Spinal cord (tissue), 10 donors: ENCODE measurements at places on chromosomes 12 and 14.

DNA sequence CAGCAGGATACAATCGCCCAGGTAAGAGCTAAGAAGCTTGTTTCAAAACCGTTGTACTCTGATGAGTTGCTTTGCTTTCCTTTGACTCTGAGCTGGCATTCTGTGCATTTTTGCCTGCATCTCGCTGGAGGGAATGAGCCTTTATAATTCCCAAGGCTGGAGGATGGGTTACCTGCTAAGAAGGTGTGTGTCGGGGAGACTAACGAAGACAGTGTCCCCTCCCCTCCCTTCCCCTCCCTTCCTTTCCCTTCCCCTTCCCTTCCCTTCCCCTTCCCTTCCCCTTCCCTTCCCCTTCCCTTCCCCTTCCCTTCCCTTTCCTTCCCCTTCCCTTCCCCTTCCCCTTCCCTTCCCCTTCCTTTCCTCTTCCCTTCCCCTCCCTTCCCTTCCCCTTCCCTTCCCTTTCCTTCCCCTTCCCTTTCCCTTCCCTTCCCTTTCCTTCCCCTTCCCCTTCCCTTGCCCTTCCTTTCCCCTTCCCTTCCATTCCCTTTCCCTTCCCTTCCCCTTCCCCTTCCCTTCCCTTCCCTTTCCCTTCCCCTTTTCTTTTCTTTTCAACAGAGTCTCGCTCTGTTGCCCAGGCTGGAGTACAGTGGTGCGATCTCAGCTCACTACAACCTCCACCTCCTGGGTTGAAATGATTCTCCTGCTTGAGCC lies 15.4 kb downstream of the C3AR1 start:
- no peaks in the 10 kb centered on the region for H3K4me1 ChIP-seq
- H3K36me3 ChIP-seq: peaks cover 52% of the 10 kb centered on the region
- H3K27me3 ChIP-seq: no peaks in the 10 kb centered on the region
- no peak overlapping the region for H3K4me3 ChIP-seq
- DNase-seq: no peak

DNA sequence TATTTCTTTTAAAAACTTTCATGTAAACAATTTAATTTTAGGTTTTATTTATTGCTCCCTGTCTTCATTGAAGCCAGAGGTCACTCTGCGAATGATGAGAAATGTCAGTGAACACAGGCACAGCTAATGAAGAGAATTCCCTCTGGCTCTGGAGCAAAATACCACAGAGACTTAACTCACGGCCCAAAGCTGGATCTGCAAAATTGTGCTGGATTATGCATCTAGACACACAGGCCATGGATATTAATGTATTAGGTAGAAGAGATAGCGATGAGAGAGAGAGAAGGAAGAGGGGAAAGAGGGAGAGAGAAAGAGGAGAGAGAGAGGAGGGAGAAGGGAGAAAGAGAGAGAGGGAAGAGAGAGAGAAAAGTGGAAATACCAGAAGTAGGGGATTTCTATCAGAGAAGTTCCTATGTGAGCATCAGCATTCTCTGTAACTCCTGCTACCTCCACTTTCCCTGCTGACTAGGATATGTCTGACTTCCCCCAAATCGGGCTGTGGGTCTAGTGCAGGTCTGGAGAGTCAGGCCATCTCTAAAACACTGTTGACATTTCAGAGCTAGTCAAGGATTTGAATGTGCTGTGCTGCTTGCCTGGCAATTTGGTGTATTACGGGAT lies 3.7 kb downstream of the ARHGDIB start:
- no peak overlapping the region for H3K27ac ChIP-seq
- H3K4me1 ChIP-seq: peaks cover under 1% of the 10 kb centered on the region
- H3K4me3 ChIP-seq: no peak overlapping the region
- H3K36me3 ChIP-seq: no peaks in the 10 kb centered on the region

DNA sequence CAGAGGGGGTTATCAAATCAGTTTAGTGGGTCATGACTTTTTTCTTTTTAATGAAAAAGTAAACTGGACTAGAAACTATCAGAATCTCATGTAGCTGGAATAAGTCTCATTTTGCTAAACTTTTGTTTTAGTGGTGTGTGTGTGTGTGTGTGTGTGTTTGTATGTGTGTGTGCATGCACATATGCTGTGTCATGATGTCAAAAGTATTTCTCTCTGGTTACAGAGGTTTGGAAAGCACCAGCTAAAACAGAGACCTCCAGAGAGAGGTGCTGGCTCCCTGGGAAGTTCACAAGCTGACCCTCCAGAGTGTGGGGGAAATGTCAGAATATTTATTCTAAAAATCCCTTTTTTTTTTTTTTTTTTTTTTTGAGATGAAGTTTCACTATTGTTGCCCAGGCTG lies 114.7 kb downstream of the LGMN start:
- H3K36me3 ChIP-seq: no peaks in the 10 kb centered on the region
- DNase-seq: no peak
- H3K27me3 ChIP-seq: no peaks in the 10 kb centered on the region
- H3K4me3 ChIP-seq: no peak overlapping the region
- peaks cover under 1% of the 10 kb centered on the region for H3K4me1 ChIP-seq

- no peaks in the 10 kb centered on the region for H3K27me3 ChIP-seq
- H3K4me1 ChIP-seq: no peaks in the 10 kb centered on the region
- no peak overlapping the region for H3K27ac ChIP-seq
- no peak for DNase-seq
- no peaks in the 10 kb centered on the region for H3K36me3 ChIP-seq
- no peak overlapping the region for H3K4me3 ChIP-seq
Measured at GRCh38 chr12:40192704-40193255, 32.0 kb upstream of the LRRK2 start.

GRCh38 chr12:127383281-127383680 lies 883.7 kb upstream of the TMEM132C start:
- H3K4me1 ChIP-seq: peaks cover 6% of the 10 kb centered on the region
- no peak for DNase-seq
- H3K27me3 ChIP-seq: no peaks in the 10 kb centered on the region
- H3K4me3 ChIP-seq: no peak overlapping the region
- no peak overlapping the region for H3K27ac ChIP-seq
- H3K36me3 ChIP-seq: no peaks in the 10 kb centered on the region

GRCh38 chr12:95336387-95337067 lies 118.9 kb downstream of the VEZT start:
- H3K36me3 ChIP-seq: no peaks in the 10 kb centered on the region
- H3K27me3 ChIP-seq: peaks cover 2% of the 10 kb centered on the region
- H3K4me1 ChIP-seq: peaks cover 9% of the 10 kb centered on the region
- H3K27ac ChIP-seq: peak overlapping the region; percentile 67
- peak; percentile 79 for DNase-seq

- H3K4me3 ChIP-seq: no peak overlapping the region
- H3K36me3 ChIP-seq: no peaks in the 10 kb centered on the region
- no peaks in the 10 kb centered on the region for H3K4me1 ChIP-seq
Measured at GRCh38 chr12:85182699-85183098, 97.3 kb upstream of the ALX1 start.

- H3K27ac ChIP-seq: no peak overlapping the region
- no peaks in the 10 kb centered on the region for H3K27me3 ChIP-seq
- H3K4me3 ChIP-seq: no peak overlapping the region
- H3K4me1 ChIP-seq: no peaks in the 10 kb centered on the region
- DNase-seq: no peak
Measured at GRCh38 chr12:121980191-121980891, 41.3 kb upstream of the BCL7A start.

GRCh38 chr14:38616959-38617358 lies 361.1 kb upstream of the CLEC14A start:
- no peaks in the 10 kb centered on the region for H3K4me1 ChIP-seq
- no peaks in the 10 kb centered on the region for H3K36me3 ChIP-seq

DNA sequence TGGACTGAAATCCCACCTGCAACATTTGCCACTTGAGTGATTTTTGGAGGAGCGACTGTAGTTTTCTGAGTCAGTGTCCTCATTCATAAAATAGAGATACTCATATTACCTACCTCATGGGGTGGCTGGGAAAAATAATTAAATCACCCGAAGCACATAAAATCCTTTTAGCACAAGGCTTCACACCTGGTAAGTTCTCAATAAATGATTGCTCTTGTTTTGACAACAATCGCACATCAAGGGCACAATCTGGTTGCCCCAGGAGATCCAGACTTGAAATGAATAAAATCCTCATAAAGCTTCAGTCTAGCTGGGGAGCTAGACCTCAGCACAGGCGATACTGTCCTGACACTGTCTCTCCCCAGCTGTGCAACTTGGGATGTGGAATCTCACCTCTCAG lies 76.0 kb upstream of the CCDC60 start:
- peaks cover 4% of the 10 kb centered on the region for H3K4me1 ChIP-seq
- H3K4me3 ChIP-seq: no peak overlapping the region

GRCh38 chr12:16063726-16064125 lies 152.6 kb downstream of the DERA start:
- H3K4me1 ChIP-seq: no peaks in the 10 kb centered on the region
- no peak overlapping the region for H3K4me3 ChIP-seq
- no peak overlapping the region for H3K27ac ChIP-seq
- no peaks in the 10 kb centered on the region for H3K36me3 ChIP-seq
- no peak for DNase-seq

DNA sequence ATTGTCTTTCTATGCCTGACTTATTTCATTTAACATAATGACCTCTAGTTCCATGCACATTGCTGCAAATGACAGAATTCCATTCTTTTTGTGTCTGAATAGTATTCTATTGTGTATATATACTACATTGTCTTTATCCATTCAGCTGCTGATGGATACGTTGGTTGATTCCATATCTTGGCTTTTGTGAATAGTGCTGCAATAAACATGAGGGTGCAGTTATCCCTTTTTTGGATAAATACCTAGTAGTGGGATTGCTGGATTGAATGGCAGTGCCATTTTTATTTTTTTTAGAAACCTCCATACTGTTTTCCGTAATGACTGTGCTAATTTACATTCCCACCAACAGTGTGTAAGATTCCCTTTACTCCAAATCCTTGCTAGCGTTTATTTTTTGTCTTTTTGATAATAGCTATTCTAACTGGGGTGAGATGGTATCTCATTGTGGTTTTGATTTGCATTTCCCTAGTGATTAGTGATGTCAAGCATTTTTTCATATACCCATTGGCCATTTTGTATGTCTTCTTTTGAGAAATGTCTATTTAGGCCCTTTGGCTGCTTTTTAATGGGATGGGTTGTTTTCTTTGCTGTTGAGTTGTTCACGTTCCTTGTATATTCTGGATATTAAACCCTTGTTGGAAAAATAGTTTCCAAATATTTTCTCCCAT lies 2.3 kb downstream of the OAS2 start:
- no peaks in the 10 kb centered on the region for H3K36me3 ChIP-seq
- H3K27me3 ChIP-seq: peaks cover 2% of the 10 kb centered on the region
- H3K27ac ChIP-seq: no peak overlapping the region
- no peak for DNase-seq
- H3K4me1 ChIP-seq: peaks cover 3% of the 10 kb centered on the region

- H3K27ac ChIP-seq: no peak overlapping the region
- H3K4me3 ChIP-seq: no peak overlapping the region
- no peaks in the 10 kb centered on the region for H3K36me3 ChIP-seq
- no peak for DNase-seq
Measured at GRCh38 chr12:86663173-86663572, 407.0 kb upstream of the MGAT4C start.

- no peak overlapping the region for H3K4me3 ChIP-seq
- no peaks in the 10 kb centered on the region for H3K36me3 ChIP-seq
- DNase-seq: no peak
- H3K27ac ChIP-seq: no peak overlapping the region
- no peaks in the 10 kb centered on the region for H3K27me3 ChIP-seq
- peaks cover 4% of the 10 kb centered on the region for H3K4me1 ChIP-seq
Measured at GRCh38 chr12:100455896-100456295, 17.8 kb upstream of the NR1H4 start.

DNA sequence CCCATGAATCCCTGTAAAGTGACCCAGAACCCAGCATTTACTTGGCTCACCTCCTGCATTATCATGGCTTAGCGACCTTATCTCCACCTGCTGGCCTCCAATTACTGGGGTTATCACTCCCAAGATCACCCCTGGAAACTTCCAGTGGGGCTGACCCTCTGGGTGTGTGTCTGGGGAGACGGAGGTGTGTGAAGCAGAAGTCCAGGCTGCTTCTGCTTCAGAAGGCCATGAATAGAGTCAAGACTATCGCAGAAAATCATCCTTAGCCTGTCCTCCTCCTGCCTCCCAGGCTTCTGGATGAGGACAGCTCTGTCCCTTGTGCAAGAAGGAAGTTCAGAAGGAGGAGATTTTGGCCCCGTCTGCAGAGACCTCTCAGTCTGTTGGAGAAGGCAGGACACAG lies 408 bp upstream of the KRT72 start:
- H3K27ac ChIP-seq: no peak overlapping the region
- peaks cover 39% of the 10 kb centered on the region for H3K27me3 ChIP-seq
- peaks cover 3% of the 10 kb centered on the region for H3K4me1 ChIP-seq
- H3K4me3 ChIP-seq: no peak overlapping the region
- DNase-seq: no peak
- H3K36me3 ChIP-seq: no peaks in the 10 kb centered on the region

DNA sequence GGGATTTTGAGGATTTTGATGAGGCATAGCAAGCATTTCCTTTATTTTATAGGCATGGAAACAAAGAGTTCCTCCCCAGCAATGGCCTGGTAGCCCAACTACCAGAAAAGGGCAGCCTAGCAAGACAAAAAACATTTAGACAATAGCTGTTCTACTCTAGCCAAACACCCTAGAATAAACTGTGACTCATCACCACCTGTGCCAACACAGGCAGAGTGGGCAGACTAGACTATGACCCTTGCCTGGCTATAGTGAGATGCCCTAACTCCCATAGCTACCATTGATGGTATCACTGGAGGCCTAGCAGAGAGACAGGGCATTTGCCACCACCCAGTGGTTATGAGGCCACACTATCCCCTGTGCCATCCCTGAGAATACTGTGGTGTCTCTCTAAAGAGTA lies 15.5 kb upstream of the CCER1 start:
- H3K36me3 ChIP-seq: no peaks in the 10 kb centered on the region
- no peak overlapping the region for H3K27ac ChIP-seq
- no peak overlapping the region for H3K4me3 ChIP-seq
- H3K4me1 ChIP-seq: no peaks in the 10 kb centered on the region
- no peaks in the 10 kb centered on the region for H3K27me3 ChIP-seq

DNA sequence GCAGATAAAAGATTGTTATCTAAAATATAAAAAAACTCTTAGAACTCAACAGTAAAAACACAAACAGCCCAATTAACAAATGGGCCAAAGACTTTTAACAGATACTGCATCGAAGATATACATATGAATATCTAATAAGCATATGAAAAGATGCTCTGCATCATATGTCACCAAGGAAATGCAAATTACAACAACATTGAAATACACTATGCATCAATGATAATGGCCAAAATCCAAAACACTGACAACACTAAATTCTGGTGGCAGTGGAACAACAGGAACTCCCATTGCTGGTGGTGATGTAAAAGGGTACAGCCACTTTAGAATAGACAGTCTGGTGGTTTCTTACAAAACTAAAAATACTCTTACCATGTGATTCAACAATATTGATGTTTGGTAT lies 40.8 kb downstream of the KLHDC2 start:
- no peak for DNase-seq
- H3K27ac ChIP-seq: no peak overlapping the region
- H3K27me3 ChIP-seq: no peaks in the 10 kb centered on the region
- no peaks in the 10 kb centered on the region for H3K4me1 ChIP-seq
- peaks cover 37% of the 10 kb centered on the region for H3K36me3 ChIP-seq
- no peak overlapping the region for H3K4me3 ChIP-seq

GRCh38 chr14:78335531-78335930 lies 165.4 kb downstream of the NRXN3 start:
- no peak overlapping the region for H3K4me3 ChIP-seq
- no peaks in the 10 kb centered on the region for H3K4me1 ChIP-seq
- H3K27me3 ChIP-seq: no peaks in the 10 kb centered on the region
- H3K36me3 ChIP-seq: no peaks in the 10 kb centered on the region
- no peak overlapping the region for H3K27ac ChIP-seq
- no peak for DNase-seq

GRCh38 chr14:23093991-23094665 lies 808 bp downstream of the ACIN1 start:
- H3K27ac ChIP-seq: peak overlapping the region; percentile 99
- peaks cover 9% of the 10 kb centered on the region for H3K4me1 ChIP-seq
- no peak for DNase-seq
- H3K4me3 ChIP-seq: peak overlapping the region; percentile 99
- H3K36me3 ChIP-seq: peaks cover 17% of the 10 kb centered on the region
